ENCODE measurements at places on chromosomes 7 and 10. TPM values are rescaled to one million over a fixed set of nuclear protein-coding genes. Genes with fewer than 3 reads are reported as not detected.

Gene SLC26A5
- 0.25 TPM for total RNA-seq

Gene DDC
- 85.4 TPM for total RNA-seq

GRCh38 chr7:146876411-146876810, 759.8 kb downstream of the CNTNAP2 start:
- no peak for DNase-seq

DNA sequence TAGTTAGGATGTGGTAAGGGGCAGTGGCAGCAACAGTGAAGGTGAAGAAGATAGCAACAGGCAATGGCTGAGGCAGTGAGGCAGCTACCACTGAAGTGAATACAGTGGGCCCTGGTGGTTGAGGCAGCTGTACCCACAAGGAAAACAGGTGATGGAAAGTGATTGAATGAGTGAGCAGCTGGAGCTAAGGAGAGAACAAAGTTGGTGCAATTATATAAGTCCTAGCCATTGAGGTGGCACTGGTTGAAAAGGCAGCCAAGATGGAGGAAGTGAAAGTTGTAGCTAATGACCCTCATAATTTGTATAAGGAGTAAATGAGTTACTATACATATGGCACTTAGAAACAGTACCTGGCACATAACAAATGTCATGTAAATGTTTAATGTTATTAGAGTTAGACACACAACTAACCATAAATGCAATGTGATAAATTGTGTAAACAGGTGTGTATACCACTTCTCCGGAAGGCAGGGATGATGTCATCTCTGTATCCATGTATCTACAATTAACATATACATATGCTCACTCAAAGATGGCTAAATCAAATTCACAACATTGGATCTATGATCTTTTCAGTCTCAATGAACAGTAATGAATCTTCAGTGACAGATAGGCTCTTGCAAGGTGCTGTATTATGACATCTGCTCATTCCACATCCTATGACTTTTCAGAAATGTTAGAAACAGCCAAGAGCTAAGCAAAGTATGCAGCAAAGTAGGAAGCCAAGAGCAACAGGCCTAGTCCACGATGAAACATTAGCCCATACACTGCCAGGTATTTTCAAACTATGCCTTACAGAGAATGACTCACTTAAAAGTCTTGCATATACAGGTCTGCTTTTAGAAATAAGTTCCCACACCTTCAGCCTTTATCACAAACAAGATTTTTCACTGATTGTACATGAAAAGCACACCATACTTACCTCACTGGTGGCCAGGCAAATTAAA, 10.7 kb downstream of the XPNPEP1 start:
- DNase-seq, result peak; percentile 45

- no peak for DNase-seq
Measured at GRCh38 chr7:70298780-70299471, 700.7 kb downstream of the AUTS2 start.

DNA sequence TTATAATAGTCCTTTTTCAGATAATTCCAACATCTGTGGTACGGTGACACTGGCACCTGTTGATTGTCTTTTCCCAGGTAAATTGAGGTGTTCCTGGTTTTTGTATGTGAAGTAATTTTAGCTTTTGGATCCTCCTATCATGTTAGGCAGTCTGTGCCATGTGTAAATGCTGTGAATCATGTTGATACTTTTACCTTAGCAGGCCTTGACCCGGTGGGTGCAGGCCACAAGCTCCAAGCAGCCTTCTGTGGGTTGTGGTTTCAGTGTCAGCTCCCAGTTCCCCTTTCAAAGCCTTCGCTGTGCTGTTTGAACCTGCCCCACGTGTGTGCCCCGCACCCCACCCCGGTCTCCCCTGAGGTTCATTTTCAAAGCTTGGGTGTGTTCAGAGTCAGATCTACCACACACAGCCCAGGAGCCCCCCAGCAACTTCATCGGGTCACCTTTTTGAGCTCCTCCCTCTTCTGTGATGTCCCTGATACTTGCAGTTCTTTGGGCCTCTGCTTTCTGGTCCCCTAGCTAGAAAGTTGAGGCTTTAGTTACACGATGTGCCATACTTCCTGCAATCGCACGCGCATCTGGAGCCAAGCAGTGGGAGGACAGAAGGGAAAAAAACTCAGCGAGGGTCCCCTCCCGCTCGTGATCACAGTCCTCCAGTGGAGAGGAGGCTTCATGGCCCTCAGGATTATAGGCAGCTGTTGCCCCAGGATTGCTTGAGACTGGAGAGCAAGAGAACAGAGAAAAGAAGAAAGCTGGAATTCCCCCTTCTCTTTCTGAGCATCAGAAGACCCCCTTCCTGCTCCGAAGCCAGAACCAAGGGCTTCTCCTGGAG, 8.7 kb upstream of the BHLHA15 start:
- no peak for DNase-seq

DNA sequence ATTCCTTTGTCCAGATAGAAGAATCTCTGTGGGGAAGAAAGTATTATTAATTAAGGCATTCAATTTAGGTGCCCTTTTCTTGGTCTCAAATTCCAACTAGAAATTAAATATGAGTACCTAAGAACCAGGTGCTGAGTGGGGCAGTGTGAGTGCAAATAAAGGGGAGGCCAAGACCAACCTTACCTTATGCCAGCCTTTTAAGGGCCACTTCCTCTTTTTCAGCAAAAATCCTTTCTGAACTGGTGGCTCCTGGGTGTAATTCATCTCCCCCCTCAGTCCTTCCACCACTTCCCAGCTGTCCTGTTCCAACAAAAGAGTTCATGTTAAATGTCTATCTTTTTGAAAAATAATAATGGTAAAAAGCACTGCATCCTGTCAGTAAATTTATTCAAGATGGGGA, 108.2 kb downstream of the OSBPL3 start:
- no peak for DNase-seq

Data from colonic mucosa (tissue), 4 donors.